Activated CD4-positive, alpha-beta T cell treated with anti-CD3 and anti-CD28 coated beads, Interleukin-2, amount 10 ng/mL, durations not matched to agents 7 days and 5 days (primary cell): ENCODE measurements at places on chromosomes 7 and 10.

DNA sequence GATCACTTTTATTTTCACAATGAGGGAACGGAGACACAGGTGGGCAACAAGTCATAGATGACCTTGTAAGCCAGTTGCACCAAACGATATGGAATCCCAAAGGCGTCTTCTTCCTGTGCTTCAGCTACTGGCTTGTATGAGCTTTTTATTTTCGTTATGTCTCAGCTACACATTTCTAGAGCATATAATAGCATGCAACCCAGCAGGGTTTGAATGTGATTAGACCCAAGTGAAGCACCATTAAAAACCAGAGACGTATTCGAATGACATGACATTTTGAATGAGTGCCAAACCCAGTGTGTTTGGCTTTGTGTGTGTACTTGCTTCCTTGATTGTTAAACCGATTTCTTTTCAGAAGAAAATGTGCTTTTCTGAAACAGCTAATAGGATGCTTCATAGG, 963.2 kb upstream of the CELF2 start:
- DNase-seq = no peak

GRCh38 chr7:137093198-137093597, 224.7 kb downstream of the CHRM2 start:
- no peak for DNase-seq

GRCh38 chr7:113891828-113892227, 27.0 kb downstream of the PPP1R3A start:
- DNase-seq = no peak

- no peak for DNase-seq
These were observed 2.8 kb upstream of the NPFFR1 start for GRCh38 chr10:70286616-70287015.

- DNase-seq = no peak
These were observed 85.4 kb upstream of the RHOBTB1 start for GRCh38 chr10:61029411-61029810.

DNA sequence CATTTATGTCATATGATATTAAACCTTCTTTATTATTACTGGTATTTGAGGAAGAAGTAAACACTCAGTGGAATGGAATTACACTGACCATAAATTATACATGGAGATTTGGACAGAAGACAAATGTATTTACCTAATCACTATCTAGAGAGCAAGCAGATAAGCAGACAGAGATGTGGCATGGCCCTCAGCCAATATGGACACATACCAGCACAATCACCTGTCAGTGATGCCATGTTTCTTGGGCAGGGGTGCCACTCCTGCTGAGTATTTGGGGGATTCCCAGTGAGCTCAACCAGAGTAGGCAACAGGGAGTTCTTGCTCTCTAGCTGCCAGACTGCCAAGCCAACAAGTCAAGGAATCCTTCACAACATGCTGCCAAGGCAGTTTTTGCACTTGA, 866.3 kb upstream of the LRRN3 start:
- DNase-seq = no peak

DNA sequence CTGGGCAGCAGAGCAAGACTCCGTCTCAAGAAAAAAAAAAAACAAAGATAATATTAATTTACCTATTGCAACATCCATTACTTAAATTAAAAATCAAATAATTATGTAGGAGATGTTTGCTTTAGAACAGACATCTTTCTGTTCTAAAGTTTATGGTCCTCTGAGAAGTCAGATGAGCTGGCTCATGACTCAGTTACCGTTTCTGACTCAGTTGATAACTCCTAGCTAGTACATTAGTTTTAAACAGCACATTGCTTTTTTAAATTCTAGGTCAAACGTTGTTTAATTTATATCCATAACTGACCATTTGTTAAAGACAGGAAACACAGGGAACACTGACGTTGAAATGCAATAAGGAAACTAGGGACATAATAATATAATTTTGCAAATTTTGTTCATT, 162.7 kb downstream of the ETV1 start:
- DNase-seq = no peak

GRCh38 chr7:2116989-2117591, 115.7 kb downstream of the MAD1L1 start:
- DNase-seq = no peak

DNA sequence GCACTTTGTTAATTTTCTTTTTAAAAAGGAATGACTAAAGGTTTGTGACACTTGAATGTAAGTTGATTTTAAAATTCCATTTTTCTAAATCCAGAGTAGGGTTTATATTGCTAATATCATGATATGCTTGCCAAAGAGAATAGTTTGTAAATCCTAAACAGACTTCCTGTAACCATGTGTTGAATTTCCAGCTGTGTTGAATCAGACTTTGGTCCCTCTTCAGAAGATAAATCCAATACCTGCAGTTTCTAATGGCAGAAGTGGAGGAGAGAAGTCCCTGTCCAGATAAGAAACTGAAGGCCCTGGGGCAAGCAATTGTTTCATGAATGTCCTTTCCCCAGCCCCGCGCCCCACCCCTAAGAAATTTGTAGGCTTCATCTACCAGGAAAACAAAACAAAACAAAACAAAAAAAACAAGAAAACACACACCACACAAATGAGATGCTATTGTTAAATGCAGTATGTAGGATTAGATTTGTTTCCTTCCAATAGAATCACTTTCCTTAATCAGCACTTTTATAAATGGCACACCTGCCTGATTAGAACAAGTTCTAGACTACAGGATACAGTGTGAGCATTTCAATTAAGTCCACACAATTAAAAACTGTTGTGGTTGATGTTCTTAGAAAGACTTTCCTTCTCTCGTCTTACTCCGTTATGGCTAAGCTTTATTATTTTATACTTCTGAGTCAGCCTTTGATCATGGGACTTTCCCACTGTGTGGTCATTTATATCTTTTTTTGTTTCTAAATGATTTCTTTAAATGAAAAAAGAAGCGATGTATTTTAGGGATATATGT, 122.8 kb downstream of the KAT6B start:
- no peak for DNase-seq

DNA sequence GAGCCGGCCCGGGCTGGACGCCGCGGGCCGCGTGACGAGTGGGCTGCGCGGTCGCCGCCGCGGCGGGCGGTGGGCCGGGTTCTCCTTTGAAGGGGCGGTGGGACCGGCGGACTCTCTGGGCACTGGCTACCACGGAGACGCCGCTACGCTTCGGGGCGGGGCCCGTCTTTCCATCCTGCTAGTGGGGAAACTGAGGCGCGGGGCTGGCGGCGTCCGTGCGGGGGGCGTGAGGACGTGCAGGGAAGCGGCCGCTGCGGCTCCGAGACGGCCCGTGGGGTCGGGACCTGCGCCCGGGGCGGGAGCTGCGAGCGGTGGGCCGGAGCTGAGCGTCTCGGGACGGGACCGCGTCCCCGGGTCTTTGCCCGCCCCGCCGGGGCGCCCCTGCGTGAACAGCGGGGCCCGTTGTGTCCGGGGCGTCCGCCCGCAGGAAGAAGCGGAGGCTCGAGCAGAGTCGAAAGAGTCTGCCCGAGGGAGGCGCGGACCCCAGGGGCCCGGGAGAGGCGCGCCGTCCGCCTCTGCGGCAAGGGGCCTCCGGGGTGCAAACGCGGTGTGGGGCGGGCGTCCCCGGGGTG, 548 bp upstream of the BNIP3 start:
- no peak for DNase-seq

- DNase-seq = no peak
These were observed 31.0 kb upstream of the STARD3NL start for GRCh38 chr7:38147005-38147404.

DNA sequence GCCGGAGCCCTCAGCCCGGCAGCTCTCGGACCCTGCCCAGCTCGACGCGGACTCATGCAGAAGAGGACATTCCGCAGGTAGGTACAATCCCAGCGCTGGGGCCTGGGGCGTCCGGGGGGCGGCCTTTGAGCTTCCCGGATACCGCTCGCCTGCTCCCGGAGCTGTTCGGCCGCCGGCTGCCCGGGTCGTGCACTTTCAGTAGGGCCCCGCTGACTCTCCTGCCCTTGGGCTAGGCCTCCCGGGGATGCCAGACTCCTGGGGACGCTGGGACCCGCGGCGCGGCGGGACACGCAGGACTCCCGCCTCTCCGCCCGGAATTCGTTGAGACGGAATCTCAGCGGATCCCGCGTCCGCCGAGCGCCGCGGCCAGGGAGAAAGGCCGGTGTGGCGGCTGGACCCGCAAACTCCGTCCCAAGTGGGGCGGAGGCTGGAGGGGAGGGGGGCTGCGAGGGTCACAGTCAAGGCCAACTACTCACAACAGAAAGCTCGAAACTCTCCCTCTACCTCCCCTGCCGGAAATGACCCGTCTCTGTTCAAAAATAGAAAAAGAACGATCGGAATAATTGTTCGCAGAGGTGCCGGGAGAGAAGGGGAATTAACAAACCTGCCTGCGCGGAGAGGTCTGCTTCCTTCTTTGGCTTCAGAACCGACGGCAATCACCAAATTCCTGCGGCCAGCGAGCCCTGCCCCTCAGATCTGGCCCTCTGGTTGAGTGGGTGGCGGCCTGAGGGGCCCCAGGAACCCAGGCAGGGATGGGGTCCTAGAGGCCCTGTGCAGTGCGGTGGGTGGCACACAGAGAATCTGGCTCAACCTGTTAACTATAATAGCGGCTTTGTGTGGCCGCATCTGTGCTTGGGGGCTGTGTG, 9.2 kb downstream of the TLX1 start:
- no peak for DNase-seq

GRCh38 chr7:77393261-77393660, 22.9 kb downstream of the GSAP start:
- peak; percentile 14 for DNase-seq

GRCh38 chr10:29205787-29206186, 83.1 kb upstream of the LYZL1 start:
- no peak for DNase-seq

GRCh38 chr10:71608819-71609768, 110.5 kb downstream of the C10orf105 start:
- peak; percentile 70 for DNase-seq

DNA sequence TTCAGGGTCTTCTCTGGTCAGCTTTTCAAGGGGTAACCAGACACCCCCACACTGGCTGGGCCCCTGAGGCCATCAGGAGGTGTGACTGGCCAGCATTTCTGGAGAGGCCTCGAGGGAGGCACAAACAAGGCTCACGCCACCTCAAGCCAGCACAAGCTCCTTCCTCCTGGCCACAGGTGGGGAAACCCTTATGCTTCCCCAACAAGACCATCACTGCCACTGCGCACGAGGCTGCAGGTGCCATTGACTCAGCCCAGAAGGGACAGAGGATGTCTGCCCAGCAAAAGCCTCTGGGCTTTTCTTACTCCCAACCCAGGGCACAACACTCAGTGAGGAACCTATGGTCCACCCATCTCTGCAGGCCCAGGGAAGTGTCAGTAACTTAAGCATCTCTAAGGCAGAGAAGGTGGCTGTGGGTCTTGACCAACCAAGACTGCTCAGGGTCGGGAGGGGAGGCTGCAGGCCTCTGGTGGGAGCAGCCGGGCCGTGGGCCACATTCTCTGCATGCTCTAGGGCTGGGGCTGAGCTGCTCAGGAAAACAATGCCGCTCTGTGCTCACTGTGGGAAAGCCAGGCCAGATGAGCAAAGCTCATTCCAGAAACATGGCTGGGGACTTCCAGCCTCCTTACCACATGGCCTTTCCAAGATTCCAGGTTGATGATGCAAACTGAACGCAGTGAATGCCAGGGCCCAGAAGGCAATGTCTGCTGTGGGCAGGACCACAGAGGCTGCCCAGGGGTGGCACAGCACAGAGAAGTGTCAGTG, 24.2 kb upstream of the RASSF4 start:
- DNase-seq = no peak

DNA sequence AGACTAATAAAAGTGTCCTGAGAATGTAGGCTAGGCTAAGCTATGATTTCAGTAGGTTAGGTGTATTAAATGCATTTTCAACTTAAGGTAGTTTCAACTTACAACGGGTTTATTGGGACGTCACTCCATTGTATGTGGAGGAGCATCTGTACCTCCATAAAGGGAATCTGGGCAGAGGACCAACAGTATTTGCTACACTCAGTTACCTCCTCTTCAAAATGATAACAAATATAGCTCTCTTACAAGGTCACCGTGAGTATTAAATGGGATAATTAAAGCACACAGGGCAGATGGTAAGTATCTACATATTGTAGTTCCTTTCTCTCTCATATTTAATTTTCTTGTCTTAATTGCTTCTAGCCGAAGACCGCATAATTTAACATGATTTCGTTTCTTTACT, 59.0 kb upstream of the FGL2 start:
- DNase-seq = no peak

- DNase-seq = peak; percentile 29
These were observed 121.5 kb downstream of the SRPK2 start for GRCh38 chr7:105267244-105267643.

DNA sequence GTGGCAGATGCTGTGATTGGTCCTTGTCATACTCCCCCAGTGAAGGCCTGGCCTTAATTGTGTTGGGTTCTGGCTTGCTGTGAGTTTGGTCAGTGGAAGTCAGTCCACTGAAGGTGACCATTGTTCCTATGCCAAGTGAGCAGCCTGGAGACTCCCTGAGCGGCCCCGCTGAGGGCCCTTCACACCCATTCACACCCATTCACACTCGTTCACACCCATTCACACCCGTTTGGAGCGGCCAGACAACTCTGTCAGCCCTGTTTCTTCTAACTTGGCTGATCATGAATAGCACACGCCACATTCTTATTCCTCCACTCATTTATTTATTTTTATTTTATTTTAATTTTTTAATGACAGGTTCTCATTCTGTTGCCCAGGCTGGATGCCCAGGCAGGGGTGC, 61.5 kb downstream of the C10orf120 start:
- no peak for DNase-seq

DNA sequence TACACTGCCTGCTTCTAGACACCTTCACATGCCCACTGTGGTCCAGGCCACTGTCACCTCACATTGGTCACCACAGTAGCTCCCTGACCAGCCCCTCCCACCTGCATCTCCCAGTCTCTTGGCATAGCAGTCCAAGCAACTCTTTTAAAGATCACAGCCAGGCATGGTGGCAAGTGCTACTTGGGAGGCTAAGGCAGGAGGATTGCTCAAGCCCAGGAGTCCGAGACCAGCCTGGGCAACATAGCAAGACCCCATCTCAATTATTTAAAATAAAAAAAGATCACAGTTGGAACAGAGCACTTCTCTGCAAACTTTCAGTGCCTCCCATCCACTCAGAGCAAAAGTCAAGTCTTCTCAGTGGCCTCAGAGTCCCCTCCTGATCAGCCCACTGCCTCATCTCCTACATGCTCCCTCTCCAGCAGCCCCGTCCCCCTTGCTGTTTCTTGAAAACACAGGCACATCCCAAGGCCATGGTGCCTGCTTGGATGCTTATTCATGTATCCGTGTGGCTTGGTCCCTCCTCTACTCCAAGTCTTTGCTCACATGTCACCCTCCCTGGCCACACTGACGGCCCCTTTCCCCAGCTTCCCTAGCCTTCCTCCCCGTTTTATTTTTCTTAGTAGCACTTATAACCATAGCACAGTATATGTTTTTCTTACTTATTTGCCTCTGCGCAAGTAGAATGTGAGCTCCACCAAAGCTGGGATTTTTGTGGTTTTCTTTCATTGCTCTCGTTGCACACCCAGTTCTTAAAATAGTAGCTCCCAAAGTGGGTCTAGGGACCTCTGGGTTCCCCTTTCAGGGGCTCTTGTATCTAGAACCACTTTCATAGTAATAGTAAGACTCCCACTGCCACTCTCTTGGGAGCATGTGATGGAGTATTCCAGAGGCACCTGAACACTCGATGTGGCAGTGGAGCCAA, 19.5 kb downstream of the TSPAN15 start:
- DNase-seq = no peak
